ENCODE measurements at places on chromosomes 2 and 18.

DNA sequence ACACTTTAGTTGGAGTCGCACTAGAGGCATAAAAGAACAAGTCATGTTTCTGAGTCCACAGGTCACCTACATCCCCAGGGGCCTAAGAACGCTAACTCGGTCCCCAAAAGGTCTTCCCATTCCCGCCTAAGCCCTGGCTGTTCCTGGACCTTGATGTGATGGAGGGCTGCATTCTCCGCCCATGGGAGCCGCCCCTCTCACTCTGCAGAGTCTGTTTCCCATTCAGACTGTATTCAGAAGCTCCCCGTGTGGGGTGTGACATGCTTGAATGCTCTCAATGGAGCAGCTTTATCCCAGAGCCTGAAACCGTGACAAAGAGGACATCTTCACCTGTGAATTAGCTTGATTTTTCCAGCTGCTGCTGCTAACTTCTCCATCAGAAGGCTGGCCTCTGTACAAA, 319.0 kb upstream of the KLHL29 start:
- no peak for DNase-seq

GRCh38 chr2:53442783-53443182, 324.8 kb upstream of the CHAC2 start:
- no peak for DNase-seq

DNA sequence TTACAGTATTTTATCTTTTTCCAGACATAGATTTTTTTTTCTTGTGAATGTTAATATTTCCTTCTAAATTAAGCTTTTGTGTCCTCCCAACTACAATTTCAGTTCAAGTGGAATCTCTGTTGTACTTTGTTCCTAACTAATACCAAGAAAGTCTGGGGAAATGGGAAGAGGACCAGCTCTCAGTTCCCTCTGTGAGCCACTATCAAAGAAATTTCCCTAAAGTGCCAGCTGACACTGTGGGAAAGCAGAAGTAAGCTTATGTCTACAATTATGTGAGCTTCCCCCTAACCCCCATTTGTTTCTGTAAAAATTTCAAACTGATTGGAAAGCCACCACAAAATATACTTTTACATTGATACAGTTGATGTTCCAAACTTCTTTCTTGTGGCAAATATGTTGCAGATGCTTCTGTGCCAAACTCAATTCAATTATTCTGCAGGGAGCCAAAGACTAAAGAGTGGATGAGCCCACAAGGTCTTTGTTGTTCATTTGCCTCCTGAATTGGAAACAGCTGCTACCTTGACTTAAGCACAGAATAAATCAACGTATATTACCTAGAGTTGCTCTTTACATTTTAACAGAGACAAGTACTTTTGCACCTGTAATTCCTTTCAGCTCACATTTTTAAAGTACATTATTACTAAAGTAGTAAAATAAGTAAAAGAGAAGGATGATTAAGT, 306.6 kb downstream of the PTH2R start:
- peak; percentile 44 for DNase-seq

- DNase-seq: no peak
Measured at GRCh38 chr18:10797896-10798295, 272.1 kb downstream of the NAPG start.

DNA sequence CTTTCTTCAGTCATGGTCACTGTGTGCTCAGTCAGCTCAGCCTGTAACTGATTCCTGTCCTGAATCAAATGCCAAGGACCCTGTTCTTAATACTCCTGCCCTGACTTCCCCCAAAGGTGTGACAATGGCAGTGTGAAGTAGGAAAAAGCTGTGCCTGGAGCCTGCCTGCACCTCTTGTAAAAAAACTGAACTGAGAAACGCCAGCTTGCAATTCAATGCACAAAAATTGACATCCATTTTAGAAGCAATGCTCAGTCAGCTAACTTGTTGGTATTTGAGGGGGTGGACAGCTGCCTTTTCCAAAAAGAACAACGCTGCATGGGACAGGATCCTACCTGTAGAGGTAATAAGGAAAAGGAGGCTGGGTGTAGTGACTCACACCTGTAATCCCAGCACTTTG, 66.3 kb upstream of the TMEM247 start:
- no peak for DNase-seq

GRCh38 chr2:47653902-47654789, 128.8 kb upstream of the MSH6 start:
- DNase-seq: no peak

- DNase-seq: no peak
Measured at GRCh38 chr2:42960842-42961180, 168.4 kb upstream of the HAAO start.

- DNase-seq: no peak
Measured at GRCh38 chr18:56556907-56557306, 81.5 kb downstream of the TXNL1 start.

DNA sequence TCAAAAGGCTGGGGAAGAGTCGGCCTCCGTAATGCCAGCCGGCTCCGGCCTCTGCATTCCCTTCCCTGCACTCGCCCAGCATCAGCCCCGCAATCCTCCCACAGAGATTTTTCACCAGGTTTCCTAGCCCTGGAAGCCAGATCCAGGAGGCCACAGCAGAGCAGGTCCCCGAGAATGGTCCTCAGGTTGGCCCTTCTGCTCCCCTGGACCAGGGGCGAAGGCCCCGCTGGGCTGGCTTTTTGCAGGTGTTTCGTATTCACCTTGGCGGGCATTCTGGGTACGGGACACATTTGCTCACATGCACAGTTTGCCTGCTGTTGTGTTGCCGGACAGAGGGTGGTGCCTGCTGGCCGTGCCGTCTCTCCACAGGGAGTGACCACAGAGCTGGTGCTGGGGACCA, 309.5 kb downstream of the NDUFA10 start:
- DNase-seq: no peak

GRCh38 chr18:2256577-2256976, 314.7 kb downstream of the METTL4 start:
- peak; percentile 37 for DNase-seq

GRCh38 chr2:134279417-134279816, 25.5 kb downstream of the MGAT5 start:
- DNase-seq: no peak

DNA sequence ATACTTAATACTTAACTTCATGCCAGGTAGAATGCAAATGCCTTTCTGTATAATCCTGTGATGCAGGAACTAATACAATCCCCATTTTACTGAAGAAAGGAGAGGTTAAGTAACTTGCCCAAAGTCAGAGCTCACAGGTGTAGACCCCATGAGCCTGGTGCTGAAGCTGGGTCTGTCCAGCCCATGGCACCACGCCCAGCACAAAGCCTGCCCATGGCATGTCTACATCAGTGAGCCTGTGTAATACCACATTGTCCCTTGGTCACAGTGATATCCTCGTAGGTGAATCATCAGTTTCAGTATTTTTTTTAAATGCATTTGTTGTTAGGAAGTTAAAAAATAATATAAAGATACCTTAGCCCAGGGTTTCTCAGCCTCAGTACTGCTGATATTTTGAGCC, 69.9 kb upstream of the MCFD2 start:
- DNase-seq: peak; percentile 61

- no peak for DNase-seq
Measured at GRCh38 chr2:2686222-2686621, 355.1 kb upstream of the MYT1L start.

GRCh38 chr2:53987336-53987921, 16.6 kb upstream of the PSME4 start:
- DNase-seq: no peak

- DNase-seq: no peak
Measured at GRCh38 chr2:214574084-214574781, 163.4 kb downstream of the VWC2L start.

GRCh38 chr2:241209271-241209670, 20.8 kb downstream of the ANO7 start:
- DNase-seq: no peak

DNA sequence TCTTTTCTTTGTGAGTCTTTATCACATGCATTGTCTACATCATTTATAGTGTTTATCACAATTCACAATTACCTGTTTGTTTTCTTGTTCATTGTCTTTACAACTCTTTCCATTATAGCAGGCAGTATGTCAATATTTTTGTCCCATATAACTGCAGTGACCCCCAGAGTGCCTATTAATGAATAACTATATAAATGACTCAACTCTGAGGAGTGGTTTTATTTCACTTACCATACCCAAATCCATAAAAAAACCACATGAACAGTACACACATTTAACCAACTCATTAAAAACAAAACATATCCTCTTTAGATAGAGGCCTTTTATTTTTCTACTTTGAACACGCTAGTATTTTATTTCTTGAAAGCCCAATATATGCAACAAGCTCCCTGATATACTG, 1419.1 kb upstream of the NXPH2 start:
- no peak for DNase-seq

GRCh38 chr2:186349508-186349907, 136.6 kb upstream of the ZC3H15 start:
- peak; percentile 95 for DNase-seq

DNA sequence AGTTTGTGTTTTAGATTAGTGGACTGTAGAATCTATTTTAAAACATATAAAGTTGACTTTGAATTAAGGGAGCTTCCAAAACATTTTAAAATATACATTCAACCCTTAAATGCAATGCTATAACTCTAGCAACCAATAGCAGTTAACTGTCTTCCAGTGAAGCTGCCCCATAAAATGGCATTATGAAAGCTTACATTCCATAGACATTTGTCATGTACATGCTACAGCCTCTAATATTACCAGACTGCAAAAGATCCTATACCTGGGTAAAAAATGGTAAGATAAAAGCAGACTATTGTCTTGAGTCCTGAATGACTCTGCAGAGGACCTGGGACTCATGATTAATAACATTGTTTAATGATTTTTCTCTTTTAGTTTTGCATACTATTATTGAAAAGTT, 489.4 kb downstream of the LRP1B start:
- DNase-seq: no peak

DNA sequence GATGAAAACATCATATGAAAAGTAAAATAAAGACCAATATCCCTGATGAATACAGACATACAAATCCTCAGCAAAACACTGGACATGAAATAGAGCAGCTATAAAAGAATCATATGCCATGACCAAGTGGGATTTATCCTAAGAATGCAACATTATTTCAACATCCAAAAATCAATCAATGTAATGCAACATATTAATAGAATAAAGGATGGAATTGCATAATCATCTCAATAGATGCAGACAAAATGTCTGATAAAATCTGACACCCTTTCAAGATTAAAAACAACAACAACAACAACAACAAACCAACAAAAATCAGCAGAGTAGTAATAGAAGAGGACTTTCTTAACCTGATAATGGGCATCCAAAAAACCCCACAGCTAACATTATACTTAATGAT, 63.8 kb upstream of the IL1R1 start:
- no peak for DNase-seq

DNA sequence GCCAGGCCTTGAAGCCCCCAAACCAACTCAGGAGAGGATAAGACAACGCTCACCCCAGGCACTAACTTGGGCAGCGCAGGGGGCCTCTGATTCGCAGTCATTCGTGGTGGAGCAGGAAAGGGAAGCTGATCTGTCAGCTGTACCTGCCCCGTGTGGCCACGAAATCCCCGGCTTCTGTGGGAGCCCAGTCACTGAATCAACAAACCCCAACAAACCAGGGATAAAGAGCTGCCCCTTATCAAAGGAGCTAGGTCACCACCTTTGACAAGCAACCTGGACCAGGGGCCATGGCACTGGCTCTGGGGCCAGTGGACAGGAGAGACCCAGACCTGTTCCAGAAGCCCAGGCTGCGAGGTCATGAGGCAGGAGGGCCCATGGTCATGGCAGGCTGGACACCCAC, 14.5 kb downstream of the SDC1 start:
- no peak for DNase-seq

- DNase-seq: peak; percentile 86
Measured at GRCh38 chr2:96913398-96914202, 43.7 kb upstream of the SEMA4C start.

DNA sequence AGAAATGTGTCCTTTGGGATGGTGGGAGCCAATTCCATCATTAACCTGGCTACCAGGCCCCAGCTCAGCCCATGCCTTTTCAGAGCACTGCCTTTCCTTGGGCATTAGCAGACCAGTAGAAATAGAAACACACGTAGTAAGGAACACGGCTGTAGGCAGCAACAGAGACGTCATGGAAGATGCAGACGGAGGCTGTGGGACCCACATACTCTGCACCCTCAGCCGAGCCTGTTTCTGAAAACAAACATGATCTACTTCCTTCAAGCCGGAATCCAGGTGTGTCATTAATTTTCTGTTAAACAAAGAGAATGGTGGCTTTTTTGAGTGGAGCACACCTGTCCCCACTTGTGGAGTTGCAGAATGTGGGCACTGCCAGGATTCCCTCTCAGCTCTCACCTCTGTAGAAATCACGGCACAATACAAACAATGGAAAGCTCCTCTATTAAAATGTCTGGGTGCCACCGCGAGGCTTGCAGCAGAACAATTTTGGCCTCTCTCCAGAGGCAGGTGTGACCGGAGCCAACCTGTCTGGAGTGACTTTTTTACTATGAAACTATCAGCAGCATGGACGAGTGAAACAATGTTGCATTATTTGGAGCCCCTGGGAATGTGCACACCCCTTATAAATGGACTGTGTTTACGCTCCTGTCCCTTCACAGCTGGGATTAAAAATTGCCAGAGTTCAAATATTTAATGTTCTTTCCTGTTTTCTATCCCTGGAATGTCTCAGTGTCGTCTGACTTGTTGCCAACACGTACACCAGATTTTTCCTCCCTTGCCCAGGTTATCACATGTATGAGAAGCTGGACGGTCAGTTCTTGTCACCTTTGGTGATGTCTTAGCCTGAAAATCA, 31.7 kb downstream of the SPP2 start:
- no peak for DNase-seq

DNA sequence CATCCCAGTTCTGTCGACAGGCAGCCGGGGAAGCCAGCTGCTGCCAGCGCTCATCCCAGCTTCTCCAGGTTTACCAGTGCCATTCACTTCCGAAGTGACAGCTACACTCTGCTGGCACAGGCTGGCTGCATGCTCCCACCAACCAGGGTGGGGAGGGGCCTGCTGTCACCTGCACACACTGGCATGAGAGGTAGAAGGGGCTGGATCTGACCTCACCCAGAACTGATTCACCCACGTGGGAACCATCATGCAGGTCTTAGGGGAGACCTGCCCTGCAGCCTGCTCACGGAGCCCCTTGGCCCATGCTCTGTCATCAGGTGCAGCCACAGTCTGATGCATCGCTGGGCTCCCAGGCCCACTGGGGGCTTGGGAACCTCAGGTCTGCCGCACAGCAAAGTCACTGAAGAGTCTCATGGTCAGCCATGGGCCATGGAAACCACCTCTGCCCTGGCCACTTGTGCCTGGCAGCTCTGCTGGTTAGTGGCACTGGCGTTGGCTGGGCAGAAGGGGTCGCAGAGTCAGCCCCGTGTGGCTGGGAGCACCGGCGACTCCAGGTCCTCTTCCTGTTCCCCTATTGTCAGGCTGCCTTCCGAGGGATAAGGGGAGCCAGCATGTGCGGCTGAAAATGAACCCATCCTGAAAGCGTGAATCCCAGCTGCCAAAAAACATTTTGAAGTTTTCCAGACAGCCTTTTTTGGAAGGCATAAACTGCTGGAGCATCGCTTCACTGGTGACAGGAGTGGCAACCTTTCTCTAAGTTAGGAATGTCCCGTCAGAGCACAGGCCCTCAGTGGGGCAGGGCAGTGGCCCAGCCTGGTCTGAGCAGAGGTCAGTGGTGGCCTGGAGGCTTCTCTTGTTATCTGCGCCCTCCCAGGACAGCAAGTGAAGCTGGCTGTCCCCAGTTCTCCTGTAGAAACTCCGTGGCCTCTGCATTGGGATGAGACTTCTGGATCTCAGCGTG, 157.8 kb downstream of the SEPTIN10 start:
- no peak for DNase-seq

GRCh38 chr18:22765896-22766295, 167.2 kb upstream of the RBBP8 start:
- DNase-seq: no peak

GRCh38 chr2:180662521-180662920, 317.9 kb upstream of the UBE2E3 start:
- DNase-seq: no peak

Data from MV-4-11 (cell line).